Spinal cord (tissue), 10 donors: ENCODE measurements at places on chromosomes 4 and X. TPM values are rescaled to one million over a fixed set of nuclear protein-coding genes. Genes with fewer than 3 reads are reported as not detected.

Gene F8A3
- 2.4 TPM for total RNA-seq

Gene SLC16A2
- 21.0 TPM for total RNA-seq

Gene TIMM8A
- total RNA-seq: 5.7 TPM

Gene FRAS1
- total RNA-seq: 24.0 TPM

Gene KLHL13
- total RNA-seq: 61.4 TPM

Gene TRIML2
- total RNA-seq: not detected

Gene UGT2B11
- total RNA-seq: 0.33 TPM

Gene TIGD4
- total RNA-seq: 6.1 TPM

Gene HPGDS
- total RNA-seq: 6.9 TPM
